ENCODE measurements at places on chromosomes 13 and 19.

DNA sequence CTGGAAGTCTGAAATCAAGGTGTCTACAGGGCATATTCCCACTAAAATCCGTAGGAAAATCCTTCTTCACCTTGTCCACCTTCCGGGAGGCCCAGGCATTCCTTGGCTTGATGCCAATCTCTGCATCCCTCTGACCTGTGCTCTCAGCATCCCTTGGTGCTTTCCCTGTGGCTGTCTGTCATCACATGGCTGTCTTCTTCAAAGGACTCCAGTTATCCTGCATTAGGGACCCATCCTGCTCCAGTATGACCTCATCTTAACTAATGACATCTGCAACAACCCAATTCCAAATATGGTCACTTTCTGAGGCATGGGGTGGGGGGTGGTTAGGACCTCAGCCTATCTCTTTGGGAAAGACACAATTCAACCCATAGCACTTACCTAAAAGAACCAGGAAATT is 423.8 kb downstream of the IRS2 start:
- DNase-seq = no peak

GRCh38 chr19:30625947-30626625 is 253.9 kb downstream of the ZNF536 start:
- DNase-seq = no peak

DNA sequence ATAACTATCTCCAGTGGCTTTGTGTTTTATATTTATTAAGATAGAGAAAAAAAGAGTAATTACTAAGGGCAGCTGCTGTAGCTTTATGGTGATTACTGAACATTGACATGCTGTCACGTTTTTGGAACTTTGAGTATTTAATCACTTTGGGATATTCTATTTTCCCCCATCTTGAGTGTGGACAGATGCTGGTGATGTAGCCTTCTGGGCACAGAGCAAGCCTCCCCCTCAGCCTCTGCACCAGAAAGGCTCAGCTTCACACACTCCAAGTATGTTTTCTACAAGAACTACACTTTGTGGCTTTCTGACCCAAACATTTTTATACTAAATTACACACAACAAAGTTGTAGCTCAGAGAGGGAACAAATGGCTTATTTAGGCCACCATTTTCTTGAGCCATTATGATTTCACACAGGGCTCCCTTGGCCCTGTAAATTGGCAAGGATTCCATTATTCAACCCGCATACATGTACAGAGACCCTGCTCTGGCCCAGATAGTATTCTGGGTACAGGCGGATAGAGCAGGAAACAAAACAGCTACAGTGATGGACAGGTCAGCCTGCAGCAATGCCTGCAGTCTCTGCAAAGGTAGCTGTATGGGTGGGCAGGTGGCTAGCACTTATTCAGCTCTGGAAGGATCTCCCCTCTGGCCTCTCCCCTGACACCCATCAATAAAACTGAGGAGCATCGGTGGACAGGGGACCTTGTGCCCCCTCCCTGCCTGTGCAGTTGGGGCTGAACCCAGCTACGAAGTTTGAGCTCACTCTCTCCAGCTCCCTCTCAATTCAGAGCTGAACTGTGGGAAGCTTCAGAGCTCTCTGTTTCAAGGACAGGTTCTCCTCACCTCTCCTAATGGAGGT is 1.3 kb downstream of the ALOX5AP start:
- no peak for DNase-seq

DNA sequence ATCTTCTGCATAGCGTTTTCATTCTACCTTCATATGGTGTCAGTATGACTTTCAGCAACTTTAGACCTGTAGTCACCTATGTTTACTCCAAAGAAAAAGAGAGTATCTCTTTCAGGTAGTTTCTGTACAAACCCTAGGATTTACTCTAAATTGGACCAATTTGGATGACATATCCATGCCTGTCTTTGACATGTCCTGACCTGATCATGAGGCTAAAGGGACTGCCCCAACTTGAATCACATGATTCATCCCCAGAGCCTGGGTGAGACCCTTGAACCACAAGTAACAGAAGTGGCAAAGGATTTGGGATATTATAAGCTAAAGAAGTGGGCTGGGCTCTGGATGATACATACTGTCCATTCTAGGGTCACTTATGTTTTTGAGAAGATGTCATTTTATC is 124.5 kb upstream of the CSNK1A1L start:
- DNase-seq = no peak

GRCh38 chr13:35785576-35786303 is 309.3 kb upstream of the MAB21L1 start:
- DNase-seq = no peak

- DNase-seq = no peak
Observed at GRCh38 chr13:33251131-33251661, 34.4 kb downstream of the STARD13 start.

GRCh38 chr19:3252650-3253049 is 28.2 kb downstream of the CELF5 start:
- DNase-seq = no peak

GRCh38 chr19:45498411-45499195 is at the start of gene PPM1N:
Gene PPM1N, plus strand, starts transcription at chr19:45498443. Its CDS starts 30 bp downstream, at chr19:45498473.
- peak; percentile 25 for DNase-seq

DNA sequence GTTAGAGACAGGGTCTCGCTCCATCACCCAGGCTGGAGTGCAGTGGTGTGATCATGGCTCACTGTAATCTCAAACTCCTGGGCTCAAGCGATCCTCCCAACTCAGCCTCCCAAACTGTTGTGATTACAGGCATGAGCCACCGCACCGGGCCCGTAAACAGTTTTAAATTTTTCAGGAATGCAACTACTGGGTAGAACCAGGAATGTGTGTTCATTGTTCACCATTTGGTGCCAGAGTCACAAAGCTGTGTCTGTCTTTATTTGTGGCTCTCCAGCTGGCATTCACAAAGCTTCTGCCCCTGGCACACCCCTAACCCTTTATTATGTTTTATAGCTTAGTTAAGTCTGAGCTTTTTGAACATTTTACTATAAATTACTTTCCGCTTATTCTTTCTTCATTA is 19.8 kb upstream of the ACP7 start:
- no peak for DNase-seq

- DNase-seq = no peak
Observed at GRCh38 chr19:43781630-43782310, 997 bp upstream of the KCNN4 start.

GRCh38 chr19:9878511-9879196 is 43.5 kb downstream of the PIN1 start:
- DNase-seq = no peak

DNA sequence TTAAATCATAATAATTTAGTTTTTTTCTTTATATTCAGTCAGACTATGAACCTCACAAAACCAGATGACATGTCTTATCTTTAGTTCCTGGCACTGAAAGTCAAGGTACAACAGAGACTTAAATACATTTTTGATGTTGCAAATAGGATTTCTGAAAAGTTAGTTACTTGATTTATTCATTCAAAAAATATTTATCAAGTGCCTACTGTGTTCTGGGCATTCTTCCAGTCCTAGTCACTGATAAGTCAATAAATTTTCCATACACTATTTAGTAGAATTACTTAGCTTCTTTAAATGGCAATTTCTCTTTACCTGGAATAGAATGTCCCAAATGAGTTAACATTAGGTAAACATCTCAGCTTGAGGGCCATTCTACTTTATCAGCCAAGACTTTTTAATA is 938.3 kb upstream of the PCDH9 start:
- DNase-seq = no peak

DNA sequence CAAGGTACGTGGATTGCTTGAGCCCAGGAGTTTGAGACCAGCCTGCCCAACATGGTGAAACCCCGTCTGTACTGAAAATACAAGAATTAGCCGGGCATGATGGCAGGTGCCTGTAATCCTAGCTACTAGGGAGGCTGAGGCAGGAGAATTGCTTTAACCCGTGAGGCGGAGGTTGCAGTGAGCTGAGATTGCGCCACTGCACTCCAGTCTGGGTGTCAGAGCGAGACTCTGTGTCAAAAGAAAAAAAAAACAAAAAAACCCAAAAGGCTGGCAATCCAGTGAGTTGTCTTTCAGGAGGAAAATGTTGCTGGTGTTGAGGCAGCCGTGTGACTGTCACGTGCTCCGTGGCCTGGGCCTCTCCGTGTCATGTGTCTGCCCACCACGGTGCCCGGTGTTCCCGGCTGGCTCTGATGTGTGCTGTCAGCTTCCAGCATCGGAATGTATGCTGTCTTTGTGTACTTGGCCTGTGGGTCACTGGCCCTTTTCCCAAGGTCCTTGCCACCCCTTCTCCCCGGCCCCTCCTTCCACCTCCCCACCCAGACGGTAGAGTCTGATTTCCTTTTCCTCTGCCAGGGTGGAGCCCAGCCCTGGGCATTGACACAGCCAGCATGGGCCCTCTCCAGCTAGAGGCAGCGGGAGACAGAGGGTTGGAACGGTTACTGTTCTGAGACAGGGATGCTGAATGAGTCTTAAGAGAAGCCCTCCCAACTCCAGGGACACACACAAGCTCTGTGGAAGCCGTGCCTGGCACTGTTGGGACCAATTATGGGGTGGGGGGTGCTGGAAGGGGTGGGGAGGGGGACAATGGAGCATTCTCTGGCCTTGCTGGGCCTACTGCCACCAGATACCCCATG is 7.2 kb upstream of the TUBB4A start:
- DNase-seq = peak; percentile 96

DNA sequence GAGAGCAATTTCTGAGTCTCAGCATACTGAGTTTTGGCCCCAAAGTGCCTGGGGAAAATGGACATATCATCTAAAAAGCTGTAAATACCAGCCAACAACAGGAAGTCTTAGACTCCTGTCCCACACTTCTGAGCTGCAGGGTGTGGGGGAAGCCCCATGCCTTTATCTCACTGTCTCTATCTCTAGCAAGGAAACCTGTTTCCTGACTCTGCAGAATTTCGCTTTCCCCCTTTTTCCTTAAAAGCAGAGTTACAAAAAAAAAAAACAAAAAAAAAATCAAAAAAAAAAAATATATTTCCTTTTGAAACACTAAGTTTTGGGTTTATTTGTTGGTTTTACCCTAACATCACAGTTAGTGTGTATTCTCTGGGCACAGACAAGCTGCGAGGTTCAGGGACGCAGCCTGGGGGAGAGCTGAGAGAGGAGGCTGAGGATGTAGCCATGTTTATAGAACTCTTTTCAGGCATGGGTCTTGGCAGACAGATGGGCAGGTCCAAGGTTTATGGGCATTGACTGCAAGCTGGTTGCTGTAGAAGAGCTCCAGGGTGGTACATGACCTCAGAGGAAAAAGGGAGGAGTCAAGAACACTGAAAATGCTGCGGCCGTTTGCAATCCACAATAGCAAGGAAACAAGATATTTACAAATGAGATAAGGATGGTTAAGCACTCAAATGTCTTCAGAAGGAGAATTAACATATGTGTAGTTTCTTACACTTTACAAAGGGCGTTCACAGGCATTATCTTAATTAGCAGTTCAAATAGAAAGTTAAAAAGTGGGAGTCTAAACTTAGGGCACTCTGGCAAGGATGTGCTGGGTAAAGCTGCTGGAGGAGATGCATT is 4.9 kb downstream of the MBNL2 start:
- DNase-seq = no peak
